ENCODE measurements at places on chromosomes 3 and 15. TPM values are rescaled to one million over a fixed set of nuclear protein-coding genes. Genes with fewer than 3 reads are reported as not detected.

GRCh38 chr3:67599821-67600220, 54.6 kb downstream of the SUCLG2 start:
- DNase-seq: no peak

GRCh38 chr15:58212909-58213526, 74.8 kb downstream of the AQP9 start:
- no peak for DNase-seq

- DNase-seq: no peak
Measured at GRCh38 chr15:65033659-65034269, 4.3 kb upstream of the MTFMT start.

- DNase-seq: no peak
Measured at GRCh38 chr3:56366641-56367162, 101.6 kb downstream of the ERC2 start.

DNA sequence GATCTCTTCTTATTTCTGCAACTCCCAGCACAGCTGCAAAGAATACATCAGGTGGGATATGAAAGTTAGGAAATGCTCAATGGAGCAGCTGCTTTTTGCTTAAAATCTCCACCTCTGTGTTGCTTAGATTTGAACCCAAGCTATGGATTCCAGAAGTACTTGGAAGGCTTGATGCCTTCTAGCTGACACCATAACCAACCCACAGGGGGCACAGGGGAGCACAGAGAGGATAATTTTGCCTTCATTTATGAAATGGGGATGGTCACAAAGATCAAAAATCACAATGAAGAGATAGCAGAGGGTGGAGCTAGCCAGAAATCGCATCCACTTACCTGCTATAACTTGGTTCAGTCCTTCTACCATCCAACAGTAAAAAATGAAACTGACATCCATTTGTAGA, 75.7 kb downstream of the DUT start:
- DNase-seq: no peak

DNA sequence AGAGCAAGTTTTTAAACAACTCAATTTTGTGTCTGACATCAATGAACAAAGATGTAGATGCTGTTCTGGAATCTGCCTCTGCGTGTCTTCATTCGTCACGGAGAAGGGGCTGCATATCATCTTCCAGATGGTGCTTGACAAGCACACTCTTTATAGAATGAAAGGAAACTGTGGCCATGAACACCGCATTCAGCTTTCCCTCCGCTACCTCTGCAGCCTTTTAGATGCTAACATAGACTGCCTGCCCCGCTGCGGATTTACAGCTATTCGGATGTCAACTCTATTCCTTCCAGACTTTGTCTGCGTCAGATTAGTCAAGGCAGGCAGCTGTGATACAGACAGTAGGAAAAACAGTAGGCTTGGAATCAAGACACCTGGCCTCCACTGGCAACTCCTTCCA, 232.9 kb downstream of the TJP1 start:
- no peak for DNase-seq

DNA sequence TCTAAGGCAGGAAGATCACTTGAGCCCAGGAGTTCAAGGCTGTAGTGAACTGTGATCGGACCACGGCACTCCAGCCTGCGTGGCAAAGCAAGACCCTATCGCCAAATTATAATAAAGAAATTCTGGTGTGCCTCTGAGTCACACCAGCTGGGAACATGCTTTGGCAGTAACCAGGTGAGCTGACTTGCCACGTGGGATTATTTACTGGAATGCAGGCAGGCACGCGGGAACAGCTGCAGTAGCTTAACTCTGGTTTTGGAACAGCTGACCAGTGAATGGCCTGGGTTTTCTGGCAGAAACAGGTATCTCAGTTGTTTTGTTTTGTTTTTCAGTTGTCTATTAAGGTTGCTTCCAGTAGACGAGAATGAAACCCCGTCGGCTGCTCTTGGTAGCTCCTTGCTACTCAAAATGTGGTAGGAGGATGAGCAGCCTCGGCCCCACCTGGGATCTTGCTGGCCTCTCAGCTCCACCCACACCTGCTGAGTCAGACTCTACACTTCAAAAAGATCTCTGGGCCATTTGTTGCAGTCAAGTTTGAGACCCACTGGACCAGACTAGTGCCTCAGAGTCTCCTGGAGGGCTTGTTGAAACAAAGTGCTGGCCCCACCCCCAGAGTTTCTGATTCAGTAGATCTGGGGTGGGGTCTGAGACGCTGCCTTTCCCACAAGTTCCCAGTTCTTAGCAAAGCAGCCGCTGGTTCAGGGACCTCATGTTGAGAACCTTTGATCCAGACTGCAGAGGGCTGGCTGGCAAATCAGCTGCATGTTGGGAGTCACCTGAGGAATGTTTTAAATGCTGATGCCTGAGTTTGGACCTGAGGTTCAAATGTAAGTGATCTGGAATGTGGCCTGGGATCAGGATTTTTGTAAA, 26.6 kb downstream of the IDH2 start:
- no peak for DNase-seq

DNA sequence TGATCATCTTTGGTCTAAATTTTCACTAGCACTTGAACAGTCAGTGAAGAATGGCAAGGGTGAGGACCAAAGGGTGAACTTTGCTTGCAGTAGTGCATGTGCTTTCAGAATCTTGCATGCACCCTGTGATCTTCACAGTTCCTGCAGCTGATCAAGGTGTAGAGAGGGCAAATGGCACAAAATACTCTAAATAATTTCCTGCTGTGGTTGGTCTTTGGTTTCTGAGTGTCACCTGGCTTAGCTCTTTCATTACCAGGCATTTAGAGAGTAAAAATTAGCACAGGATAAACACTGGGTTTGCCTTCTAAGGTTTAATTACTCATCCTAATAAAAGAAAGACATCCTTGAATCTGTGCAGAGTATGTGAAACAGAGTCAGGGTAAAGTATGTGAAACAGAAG, 11.4 kb downstream of the TIPARP start:
- no peak for DNase-seq

DNA sequence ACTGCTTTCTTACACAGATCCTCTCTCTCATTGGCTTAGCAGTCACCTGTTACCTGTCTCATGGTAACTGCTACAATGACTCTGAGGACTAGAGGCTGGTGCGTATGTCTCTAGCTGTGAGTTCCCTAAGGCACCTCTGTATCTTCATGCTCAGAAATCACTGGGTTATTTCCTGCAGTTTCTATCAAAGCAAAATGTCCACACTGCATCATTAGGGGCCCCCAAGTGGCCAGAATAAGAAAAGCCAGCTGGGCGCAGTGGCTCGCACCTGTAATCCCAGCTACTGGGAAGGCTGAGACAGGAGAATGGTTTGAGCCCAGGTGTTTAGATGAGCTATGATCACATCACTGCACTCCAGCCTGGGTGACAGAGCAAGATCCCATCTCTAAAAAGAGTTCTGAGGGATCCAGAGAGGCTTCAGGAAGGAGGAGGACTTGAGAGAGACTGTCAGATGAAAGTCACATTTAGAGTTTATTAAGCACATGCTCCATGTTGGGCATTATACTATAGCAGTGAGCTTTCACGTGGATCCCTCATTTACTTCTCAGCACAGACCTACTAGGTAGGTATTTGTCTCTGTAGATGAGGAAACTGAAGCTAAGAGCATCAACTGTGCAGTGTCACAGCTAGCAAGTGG, 2.3 kb upstream of the VPS18 start:
- no peak for DNase-seq

DNA sequence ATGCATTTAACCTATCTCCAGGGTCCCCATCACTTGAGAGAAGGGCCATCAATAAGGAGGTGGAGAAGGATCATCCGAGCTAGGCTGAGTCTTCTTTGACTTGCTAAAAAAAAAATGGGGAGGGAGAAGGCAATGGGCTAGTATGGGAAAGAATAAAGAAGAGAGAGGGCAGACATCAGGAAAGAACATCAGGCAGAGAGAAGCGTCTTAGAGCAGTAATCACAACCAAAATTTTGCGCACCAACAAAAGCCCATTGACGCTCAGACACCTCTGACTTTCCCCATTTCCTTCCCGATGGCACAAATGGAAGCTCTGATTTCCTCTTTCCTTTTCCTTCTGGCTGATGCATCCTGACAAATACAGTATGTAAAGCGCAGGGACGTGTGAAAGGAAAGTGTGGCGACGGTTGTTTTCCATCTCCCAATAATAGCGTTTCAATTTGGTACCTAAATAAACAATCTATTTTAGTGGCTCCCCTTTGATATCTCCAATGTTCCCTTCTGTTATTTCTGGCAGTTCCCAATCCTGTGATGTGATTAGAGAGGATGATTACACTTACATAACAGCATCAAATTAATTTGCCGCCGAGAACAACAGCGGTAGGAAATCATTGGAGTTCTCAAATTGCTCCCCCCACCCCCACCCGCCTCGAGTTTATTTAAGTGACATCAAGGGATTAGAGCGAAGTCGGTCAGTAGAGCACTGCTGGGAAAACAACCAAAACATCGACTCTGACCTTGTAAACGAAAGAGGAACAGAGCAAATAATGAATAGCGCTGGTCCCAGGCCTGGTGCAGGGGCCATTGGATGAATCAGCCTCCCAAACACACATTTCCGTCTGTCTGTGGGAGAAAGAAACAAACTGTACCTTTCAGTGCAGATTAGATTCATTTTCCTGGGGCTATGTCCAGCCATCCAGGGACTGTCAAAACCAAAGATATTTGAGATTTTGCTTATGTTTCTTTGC, 273.3 kb upstream of the ICE2 start:
- DNase-seq: no peak

DNA sequence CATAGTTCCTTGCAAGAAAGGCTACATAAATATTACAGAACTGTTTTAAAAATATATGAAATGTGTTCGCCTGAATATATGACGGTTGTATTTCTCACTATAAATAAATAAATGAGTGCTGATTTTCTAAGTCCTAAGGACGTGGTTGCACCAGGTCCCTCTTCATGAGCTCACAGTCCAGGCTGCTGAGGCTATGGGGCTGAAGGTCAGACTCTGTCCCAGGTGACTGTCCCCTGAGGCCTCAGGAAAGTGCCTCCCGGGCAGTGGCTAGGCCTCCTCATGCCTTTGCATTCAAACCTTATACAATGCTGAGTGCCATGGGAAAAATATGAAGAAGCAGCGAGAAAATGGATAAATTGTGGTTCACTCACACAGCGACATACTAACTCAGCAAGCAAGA, 43.5 kb upstream of the SSR3 start:
- no peak for DNase-seq

DNA sequence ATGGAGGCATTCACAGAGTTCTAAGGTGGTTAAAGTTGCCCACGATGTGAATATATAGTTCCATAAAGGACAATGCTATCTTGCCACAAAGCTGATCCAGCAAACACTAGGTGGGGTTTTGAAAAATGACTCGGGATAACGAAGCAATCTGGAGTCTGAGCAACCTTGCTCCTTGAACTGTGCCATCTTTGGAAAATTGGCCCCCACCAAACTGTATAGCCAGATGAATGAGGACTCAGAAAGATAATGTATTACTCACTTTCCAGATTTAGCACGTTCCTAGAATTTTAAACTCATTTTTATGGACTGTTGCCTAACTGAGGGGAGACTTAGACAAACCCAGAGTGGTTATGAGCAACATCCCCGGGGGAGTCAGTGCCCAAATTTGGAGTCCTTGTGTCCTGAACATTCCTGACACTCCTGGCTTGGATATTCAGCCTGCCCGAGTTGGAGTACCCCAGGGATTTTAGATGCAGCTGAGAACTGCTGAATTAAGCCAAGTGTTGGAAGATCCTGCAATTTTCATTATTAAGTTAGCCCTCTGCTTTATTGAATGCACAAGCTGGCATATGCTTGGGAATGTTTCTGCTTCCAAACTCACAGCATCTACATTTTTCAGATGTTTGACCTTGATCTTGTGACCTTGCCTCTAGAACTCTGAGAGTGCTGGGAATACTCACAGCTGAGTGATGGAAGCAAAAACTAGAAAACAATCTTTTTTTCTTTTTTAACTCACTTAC, 8.8 kb upstream of the MAGI1 start:
- no peak for DNase-seq

- no peak for DNase-seq
Measured at GRCh38 chr3:159266779-159267178, 464.9 kb downstream of the MFSD1 start.

GABRB3 gene
- 4.5 TPM for total RNA-seq

TNFAIP8L3 gene
- 10.8 TPM for total RNA-seq

FSIP1 gene
- total RNA-seq: 0.85 TPM

SLC24A5 gene
- total RNA-seq: 0.89 TPM

SLC15A2 gene
- 2.6 TPM for total RNA-seq

UCN2 gene
- not detected for total RNA-seq

GPD1L gene
- total RNA-seq: 36.7 TPM

FBXW12 gene
- total RNA-seq: 0.27 TPM

All from sciatic nerve (tissue), 2 donors.